ENCODE measurements at places on chromosomes 13 and 19.

DNA sequence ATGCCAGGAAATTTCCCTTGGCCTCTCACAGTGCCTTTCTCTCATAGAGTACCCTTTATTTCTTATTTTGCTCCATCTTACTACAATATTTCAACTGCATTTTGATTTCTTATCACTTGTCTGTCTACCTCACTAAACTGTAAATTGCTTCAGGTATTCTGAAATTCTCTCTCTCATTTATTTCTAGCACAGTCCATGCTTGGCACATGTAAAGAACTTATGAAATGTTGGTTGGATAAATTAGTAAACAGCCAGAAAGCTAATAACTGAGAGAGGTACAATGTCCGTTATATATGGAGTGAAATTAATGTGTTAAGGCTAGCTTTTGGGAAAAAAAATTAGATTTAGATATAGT lies 138.3 kb upstream of the RFC3 start:
- DNase-seq = no peak

DNA sequence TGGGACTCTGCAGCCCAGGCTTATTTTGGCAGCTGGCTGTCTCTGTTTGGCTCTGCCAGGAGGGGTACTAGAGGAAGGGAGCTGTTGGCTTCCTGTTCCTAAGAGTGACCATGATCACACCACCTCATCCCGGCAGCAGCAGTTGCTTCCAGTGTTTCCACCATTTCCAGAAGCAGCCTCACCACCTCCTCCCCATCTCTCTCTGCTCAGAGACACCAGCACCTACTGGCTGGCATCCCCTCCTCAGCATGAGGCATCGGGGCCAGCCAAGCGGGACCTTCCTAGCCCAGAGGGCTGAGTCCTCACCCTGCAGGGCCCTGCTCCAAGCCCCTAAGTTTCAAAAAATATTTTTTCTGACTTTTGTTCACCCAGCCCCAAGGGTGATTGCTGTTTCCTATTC lies 59.0 kb downstream of the NUFIP1 start:
- no peak for DNase-seq

DNA sequence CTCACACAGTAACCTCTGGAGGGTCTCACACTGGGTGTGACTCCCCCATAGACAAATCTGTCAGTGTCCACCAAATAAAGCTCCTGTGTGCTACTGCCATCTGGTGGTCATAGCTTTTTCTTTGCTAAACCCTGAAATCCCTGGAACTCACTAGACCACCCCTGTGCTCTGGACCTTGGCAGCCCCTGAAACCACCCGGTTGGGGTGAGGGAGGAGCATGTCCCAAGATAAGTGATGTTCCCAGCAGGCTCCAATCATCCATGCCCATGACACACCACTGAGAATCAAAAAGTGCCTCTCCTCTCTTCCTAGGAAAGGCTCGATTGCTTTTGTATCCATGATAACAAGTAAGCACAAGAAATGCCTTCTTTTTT lies 6.5 kb upstream of the HSD17B14 start:
- DNase-seq = peak; percentile 49

- no peak for DNase-seq
Measured at GRCh38 chr13:95697052-95697680, 20.2 kb downstream of the DNAJC3 start.

DNA sequence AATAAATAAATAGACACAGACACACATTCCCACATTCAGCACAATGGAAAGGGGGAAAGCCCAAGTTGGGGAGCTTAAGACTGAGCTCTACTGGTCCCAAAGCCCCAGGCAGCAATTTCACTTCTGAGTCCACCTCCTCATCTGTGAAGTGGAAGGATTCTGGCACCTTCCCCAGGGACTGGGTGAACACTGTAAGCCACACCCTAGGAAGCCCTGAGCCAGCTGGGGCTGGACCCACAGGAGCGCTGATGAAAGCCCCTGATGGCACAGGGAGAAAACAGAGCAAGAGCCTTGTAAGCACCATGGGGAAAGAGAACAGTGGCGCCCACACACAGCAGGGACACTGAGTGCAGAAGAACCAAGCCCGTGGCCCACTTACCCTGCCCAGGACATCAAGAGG lies 37.8 kb downstream of the EPS15L1 start:
- no peak for DNase-seq

DNA sequence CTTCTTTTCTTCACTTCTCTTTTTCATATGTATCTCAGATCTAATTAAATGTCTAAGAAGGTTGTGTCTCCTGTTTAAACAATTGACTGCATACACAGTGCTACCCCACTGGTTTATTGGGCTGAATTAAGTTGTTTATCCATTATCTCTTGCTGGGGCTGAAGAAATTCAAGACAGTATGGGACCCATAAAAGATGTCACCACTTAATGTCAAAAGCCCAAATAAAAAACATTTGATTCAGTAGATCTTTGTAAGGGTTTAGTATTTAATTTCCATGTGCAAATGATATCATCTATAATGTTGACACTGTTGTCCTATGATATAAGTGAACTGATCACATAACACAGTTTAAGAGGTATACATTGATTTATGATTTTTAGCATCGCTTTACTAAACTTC lies 1431.9 kb upstream of the PCDH20 start:
- DNase-seq = no peak

GRCh38 chr13:44300895-44301638 lies 72.6 kb upstream of the SERP2 start:
- DNase-seq = no peak

DNA sequence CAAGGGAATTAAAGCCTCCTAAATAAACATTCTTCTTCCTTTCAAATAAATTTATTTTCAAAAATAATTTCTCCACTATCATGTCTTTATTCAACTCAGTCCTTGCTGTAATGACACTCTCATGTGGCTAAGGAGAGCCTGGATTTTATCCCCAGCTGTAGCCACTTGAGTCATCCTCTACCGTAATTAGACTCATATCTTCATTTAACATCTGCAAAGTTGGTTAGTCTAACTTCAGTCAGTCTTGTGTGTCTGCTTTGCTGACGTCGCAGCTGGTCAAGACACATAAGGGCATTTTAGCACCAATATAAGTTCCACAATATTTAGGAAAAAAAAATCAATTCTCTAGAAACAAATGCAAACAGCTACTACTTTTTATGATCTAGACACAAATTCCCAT lies 776.4 kb upstream of the ATXN8OS start:
- DNase-seq = no peak

DNA sequence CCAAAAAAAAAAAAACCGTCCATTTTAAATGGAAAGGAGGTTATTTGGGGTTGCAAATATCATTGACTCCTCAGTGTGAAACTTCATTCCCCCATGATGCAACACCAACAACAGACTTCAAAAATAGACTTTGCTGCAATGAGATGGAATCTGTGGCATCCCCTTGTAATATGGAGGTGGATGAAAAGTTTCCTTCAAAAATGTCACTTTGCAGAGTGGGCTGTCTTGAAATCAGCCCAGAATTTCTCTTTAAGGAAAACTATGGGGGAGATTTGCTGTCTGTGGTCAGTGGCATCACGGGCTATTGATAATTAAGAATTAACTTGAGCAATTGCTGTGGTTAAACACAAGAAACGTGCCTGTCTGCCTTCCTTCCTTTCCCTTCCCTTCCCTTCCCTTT lies 1.5 kb downstream of the GPR18 start:
- no peak for DNase-seq

DNA sequence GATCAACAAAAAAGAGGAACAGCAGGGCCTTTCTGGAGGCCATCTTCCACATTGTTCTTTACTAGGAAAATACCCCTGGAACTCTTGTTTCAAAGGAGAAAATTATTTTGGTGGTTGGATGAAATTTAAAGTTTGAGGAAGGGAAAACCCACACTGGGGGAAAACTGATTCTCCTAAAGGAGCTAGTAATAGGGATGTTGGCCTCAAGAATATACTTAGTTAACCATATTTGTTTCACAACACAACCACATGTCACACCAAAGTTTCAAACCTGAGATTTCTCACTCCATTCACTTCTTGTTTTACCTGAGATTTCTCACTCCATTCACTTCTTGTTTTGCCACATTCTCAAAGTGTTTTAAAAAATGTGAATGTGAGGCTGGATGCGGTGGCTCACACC lies 2.8 kb upstream of the EPSTI1 start:
- DNase-seq = no peak

DNA sequence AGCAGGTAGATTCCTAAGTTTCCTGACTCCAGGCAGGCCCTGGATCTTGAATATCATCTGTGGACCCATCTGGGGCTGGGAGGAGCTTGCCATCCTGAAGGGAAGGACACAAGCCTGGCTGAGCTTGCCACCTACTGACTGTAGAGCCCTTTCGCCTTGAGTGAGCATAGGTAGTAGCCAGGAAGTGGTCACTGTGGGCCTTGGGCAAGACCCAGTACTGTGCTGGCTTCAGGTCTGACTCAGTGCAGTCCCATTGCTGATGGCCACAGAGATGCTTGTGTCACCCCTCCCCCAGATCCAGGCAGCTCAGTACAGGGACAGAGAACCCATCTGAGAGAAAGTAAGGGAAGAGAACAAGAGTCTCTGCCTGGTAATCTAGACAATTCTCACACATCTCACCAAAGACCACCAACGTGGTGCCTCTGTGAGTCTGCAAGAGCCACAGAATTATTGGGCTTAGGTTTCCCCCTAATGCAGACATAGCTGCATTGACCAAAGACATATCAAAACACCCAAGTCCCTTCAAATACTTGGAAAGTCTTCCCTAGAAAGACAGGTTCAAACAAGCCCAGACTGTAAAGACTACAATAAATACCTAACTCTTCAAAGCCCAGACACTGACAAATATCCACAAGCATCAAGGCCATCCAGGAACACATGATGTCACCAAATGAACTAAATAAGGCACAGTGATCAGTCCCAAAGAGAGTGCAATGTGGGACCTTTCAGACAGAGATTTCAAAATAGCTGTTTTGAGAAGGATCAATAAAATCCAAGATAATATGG lies 108.2 kb upstream of the WASF3 start:
- DNase-seq = no peak

GRCh38 chr13:37401721-37402120 lies 196.8 kb downstream of the POSTN start:
- no peak for DNase-seq

DNA sequence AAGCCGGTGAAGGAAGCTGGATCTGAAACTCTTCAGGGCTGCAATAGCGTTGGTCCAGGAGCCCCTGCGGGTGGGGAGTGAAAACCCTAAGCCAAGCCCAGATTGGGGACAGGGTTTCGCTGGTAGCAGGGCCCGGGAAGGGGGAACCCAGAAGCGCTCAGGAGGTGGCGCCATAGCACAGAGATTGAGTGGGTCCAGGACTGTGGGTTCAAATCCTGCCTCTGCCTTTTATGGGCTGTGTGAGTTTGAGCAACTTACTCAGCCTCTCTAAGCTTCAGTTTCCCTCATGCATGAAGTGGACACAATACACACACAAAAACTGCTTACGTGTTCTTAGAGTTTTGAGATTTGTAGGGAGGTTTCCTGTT lies 8.3 kb upstream of the SYCN start:
- no peak for DNase-seq

GRCh38 chr13:71712988-71713653 lies 153.9 kb downstream of the DACH1 start:
- no peak for DNase-seq

DNA sequence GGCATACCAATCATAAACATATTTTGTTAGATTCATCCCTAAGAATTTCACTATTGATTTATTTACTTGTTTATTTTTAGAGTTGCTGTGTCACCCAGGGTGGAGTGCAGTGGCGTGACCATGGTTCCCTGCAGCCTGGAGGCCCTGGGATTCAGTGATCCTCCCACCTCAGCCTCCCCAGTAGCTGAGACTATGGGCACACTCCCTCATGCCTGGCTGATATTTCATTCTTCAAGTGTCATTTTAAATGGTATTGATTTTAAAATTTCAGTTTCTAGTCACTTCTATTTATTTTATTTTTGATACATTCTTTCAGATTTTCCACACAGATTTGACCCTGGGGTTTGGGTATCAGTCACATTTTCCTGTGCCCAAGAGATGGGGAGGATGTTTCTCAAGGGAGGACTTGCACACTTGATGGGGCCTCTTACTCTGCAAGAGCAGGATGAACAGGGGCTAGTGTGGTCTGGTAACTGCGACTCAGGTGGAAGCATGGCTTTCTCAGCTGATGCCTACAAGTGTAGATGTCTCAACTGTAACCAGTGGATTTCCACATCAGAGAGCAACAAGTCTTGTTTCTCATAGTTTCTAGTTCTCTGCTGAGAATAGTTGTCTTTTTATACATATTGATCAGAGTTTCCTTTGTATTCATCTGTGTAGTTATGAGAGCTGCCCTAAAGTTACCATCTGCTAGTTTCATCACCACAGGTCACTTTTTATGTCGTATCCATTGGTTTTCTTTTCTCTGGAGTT lies 40.2 kb downstream of the CCNE1 start:
- DNase-seq = no peak

DNA sequence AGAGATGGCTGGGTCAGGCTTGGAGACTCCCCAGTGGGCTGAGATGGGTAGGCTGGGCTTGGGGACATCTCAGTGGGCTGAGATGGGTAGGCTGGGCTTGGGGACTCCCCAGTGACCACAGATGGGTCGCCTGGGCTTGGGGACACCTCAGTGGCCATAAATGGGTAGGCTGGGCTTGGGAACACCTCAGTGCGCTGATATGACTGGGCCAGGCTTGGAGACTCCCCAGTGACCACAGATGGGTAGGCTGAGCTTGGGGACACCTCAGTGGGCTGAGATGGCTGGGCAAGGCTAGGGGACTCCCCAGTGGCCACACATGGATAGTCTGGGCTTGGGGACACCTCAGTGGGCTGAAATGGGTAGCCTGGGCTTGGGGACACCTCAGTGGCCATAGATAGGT lies 12.8 kb downstream of the IQCN start:
- DNase-seq = no peak

- no peak for DNase-seq
Measured at GRCh38 chr13:41608839-41609177, 151.5 kb downstream of the RGCC start.

- DNase-seq = no peak
Measured at GRCh38 chr19:7676376-7676775, 514 bp upstream of the MCEMP1 start.

GRCh38 chr13:31556376-31556775 lies 182.9 kb upstream of the RXFP2 start:
- no peak for DNase-seq

DNA sequence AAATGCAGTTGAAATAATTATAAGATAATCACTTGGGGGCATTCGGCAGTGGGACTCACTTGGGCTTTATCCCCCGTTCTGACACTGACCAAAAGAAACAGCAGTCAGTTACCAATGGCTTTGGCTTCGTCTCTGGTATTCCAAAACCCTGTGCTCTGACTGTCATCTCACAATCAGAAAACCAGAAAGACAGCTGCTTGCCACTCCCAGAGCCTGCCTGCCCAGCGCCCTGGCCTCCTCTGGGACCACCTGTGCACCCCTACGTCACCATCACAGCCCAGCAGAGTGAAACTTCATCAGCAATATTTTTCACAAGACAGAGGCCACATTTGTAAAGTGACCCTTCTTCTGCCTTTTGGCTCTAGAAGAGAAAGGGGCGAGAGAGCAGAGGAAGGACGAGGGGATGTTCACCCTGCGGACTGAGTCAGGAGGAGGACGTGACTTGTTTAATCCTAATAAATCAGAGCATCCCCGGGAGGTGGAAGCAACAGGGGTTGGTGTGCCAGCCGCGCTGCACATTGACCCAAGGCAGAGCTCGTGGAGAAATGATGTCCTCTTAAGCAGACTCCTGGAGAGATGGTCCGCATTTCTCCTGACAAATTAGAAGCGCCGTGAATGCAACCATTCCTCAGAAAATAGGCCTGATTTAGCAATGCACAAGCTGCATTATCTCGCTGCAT lies 397.8 kb upstream of the ZNF507 start:
- DNase-seq = no peak
